ENCODE measurements at places on chromosomes 16 and 17. TPM values are rescaled to one million over a fixed set of nuclear protein-coding genes. Genes with fewer than 3 reads are reported as not detected.

PDPR gene
- 19.6 TPM for total RNA-seq

GRCh38 chr17:55426851-55427586 lies 5.4 kb upstream of the MMD start:
- DNase-seq: no peak

DNA sequence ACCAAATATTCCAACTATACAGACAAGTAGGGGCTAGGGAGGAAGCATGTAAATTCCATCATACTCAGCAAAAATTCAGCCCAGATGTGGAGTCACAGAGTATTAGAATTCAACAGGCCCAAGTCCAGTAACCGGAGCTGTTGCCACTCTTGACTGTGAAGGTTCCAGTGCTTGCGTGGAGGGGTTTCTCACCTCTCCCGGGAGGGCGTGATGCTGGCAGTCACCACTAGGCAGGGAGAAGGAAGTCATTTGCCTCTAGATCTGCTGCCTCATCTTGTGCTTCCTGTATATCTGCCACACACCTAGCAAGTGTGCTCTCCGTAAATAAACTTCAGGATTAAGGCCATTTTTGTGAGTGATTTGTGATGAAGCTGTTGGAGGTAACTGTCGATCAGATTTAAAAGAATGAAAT lies 1.0 kb upstream of the CKLF start:
- peak; percentile 67 for DNase-seq

GRCh38 chr17:73546770-73547536 lies 97.3 kb downstream of the SDK2 start:
- DNase-seq: peak; percentile 31

KRT15 gene
- total RNA-seq: not detected

- DNase-seq: no peak
Measured at GRCh38 chr17:60301649-60302048, 90.3 kb downstream of the USP32 start.

GRCh38 chr16:60027351-60027750 lies 1293.2 kb upstream of the GOT2 start:
- no peak for DNase-seq

DNA sequence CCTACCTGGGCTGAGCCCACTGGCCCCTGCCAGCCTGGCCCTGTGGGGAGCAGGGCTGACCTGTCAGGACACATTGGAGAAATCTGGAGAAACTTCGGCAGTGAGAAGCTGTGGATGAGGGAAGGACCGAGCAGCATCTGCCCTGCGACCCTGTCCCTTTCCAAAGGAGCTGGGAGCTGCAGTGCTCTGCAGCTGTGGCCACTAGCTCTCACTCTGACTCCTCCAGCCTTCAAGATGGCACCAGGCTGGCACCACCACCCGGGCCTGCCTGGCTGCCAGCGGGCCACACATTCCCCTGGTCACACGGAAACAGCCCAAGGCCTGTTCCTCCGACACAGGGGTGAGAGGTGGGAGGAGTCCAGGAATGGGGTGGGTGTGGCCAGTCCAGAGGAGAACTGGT lies 30.1 kb downstream of the CD300LG start:
- no peak for DNase-seq

DNA sequence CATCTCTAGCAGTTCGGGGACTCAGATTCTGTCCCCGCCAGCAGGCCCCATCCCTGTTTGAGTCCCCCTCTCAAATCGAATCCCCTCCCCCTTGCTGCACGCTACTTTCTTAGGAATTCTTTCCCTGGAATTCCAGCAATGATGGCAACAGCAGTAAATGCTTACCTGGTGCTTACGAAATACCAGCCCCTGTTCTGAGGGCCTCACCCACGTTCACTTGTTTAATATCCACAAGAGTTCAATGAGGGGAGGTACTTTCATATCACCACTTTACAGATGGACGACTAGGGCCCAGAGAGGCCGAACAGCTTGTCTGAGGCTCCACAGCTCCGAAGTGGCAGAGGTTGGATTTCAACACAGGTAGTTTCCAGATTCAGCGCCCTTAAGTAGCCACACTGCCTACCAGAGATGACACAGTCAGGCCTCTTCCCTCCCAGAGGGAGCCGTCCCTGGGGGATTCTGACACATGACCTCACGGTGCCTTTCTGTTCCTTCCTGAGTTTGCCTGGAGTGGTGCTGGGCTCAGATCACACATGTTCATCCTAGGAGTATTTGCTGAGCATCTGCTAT lies 120.7 kb upstream of the GSE1 start:
- no peak for DNase-seq

All from activated CD4-positive, alpha-beta memory T cell treated with anti-CD3 and anti-CD28 coated beads, Interleukin-2, amount 10 ng/mL, durations not matched to agents 7 days and 5 days (primary cell).